Muscle of arm (tissue), 14 donors: ENCODE measurements at places on chromosomes 1 and 21.

GRCh38 chr1:67211589-67212563 is 45.6 kb downstream of the IL23R start:
- peak; percentile 6 for DNase-seq

DNA sequence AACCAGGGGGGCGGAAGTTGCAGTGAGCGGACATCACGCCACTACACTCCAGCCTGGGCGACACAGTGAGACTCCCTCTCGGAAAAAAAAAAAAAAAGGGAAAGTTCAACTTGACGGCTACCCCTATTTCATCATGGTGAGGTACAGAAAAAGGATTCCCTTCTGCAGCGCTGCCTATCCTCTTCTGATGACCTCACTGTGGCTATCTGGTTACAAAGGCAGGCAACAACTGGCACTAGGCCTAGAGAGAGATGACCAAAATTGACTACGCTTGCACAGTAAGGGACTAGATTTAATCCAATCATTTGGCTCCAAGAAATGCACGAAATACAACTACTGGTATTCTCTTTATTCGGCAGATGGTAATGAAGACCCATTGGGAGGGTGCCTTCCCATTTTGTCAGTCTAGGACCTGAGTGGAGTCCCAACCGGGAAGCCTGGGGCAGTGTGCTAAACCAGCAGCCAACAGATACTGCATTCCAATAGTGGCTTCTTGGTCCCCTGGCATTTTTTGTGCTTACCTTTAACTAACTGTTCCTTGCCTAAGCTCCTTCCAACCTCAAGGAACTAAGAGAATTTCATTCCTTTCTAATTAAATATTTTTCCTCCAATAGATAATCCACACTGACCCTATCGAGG is 36.6 kb downstream of the ITPKB start:
- peak; percentile 64 for DNase-seq

GRCh38 chr21:27388825-27389224 is 421.9 kb upstream of the ADAMTS5 start:
- DNase-seq: no peak

DNA sequence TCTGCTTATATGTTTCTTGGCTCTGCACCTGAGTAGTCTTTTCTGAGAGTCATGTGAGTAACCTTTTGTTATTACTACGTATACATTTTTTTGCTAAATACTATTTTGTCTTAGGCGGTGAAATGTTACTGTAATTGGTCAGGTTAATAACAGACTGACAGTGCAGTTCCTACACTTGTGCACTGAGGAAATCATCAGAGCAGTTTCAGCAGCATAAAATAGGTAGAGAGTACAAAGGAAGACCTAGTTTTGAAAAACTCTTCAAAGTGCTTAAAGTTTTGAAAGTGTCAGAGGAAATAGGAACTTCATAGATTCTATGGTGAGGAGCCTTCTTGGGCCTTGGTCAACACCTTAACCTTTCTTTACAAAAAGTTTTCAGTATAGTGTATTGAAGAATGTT is 11.1 kb downstream of the ATF6 start:
- no peak for DNase-seq

GRCh38 chr1:178953034-178953433 is 72.7 kb upstream of the FAM20B start:
- DNase-seq: peak; percentile 92

GRCh38 chr21:17444828-17445227 is 68.0 kb upstream of the CXADR start:
- DNase-seq: no peak

DNA sequence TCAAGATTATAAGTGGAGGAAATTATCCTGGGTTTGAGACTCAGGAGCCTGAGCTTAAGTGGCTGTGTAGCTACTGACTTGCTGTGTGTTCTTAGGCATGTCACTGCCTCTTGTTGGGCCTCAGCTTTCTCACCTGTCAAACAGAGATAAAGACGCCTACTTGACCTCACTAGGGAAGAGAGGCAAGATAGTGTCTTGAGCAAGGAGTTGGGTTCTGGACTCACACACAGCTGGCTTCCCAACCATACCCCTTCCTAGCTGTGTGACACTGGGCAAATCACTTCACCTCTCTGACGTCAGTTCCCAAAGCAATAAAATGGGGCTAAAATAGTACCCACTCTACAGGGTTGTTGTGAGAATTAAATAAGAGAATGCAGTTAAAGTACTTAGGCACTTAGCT is 11.6 kb upstream of the EPB41 start:
- no peak for DNase-seq

GRCh38 chr1:36542024-36542961 is 59.6 kb upstream of the CSF3R start:
- no peak for DNase-seq

DNA sequence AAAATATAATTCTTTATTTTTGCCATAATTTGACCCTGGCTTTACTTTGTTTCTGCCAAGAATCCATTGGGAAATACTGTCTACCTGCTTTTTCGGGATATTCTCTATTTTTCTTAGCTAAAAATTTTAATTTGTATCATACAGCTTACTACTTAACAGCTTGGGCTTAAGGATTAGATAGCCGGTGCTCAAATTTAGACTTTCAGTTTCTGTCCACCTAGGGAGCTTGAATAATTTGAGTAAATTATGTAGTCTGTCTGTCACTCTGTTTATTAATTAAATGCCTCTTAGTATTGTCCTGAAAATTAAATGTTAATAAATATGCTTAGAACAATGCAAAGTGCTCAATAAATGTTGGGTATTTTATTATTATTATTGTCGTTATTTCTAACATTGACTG is 6.7 kb downstream of the SYCP1 start:
- DNase-seq: no peak

DNA sequence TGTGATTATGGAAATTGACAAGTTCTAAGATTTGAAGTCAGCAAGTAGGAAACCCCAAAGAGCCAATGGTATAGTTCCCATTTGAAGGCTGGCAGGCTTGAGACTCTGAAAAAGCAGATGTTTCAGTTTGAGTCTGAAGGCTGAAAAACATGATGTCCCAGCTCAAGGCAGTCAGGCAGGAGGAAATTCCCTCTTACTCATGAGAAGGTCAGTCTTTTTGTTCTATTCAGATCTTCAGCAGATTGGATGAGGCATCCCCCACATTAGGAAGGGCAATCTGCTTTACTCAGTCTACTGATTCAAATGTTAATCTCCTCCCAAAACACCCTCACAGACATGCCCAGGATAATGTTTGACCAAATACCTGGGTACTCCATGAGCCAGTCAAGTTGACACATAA is 372.5 kb upstream of the ST6GALNAC5 start:
- no peak for DNase-seq

GRCh38 chr1:228958741-228959140 is 223.5 kb downstream of the RHOU start:
- DNase-seq: no peak

GRCh38 chr1:45522324-45523104 is 830 bp upstream of the PRDX1 start:
- no peak for DNase-seq

GRCh38 chr21:29148530-29148929 is 18.1 kb downstream of the MAP3K7CL start:
- DNase-seq: no peak

DNA sequence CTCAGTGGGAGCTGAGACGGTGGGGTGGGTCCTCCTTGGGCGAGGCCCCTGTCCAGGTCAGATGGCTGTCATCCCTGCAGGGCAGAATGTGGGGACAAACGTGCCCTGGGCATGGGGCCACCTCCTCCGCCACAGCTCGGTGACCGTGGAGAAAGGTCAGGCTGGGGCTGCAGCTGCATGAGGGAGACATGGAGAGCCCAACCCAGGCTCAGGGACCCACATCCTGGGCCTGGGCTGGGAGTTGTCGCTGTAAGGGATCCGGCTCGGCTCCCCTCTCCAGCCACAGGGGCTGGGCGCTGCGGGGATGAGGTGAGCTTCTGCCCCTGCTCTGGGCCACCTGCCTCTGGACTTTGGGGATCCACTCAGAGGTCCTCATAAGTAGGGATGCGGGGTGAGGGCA is 518 bp upstream of the PLCH2 start:
- no peak for DNase-seq

GRCh38 chr1:206709772-206710459 is 25.2 kb downstream of the MAPKAPK2 start:
- no peak for DNase-seq

DNA sequence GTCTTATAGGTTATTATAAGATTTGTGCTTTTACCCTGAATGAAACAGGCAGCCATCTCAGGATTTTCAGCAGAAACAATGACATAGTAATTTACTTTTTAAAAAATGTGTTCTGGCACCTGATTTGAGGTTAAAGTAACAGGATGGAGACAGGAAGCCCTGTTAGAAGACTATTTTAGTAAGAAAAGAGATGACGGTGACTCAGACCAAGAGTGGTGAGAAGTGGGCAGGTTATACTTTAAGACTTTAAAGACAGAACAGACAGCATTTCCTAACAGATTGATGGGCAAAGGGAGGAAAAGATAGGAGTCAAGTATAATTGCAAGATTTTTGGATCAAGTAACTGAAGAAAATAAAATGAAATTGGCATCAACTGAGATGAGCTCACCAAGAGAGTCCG is 436.8 kb upstream of the NR5A2 start:
- DNase-seq: no peak

GRCh38 chr1:114195819-114196218 is 42.1 kb upstream of the SYT6 start:
- DNase-seq: no peak

DNA sequence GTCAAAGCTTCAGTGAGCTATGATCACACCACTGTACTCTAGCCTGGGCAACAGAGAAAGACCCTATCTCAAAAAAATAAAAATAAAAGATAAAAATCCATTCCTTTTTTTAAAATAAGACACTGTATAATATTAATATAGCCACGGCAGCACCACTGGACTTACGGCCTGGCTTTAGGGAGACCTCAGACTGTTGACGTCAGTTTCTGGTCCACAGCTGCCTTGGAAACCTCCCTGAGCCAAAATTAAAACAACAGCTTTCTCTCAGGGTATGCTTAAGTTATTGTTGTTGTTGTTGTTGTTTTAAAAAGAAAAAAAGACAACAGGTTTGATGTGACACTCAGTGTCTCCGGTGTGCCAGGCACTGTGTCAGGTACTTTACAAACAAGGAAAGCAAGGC is 42.0 kb downstream of the CAPZB start:
- DNase-seq: peak; percentile 74

GRCh38 chr21:14675774-14676530 is 129.8 kb upstream of the SAMSN1 start:
- no peak for DNase-seq

DNA sequence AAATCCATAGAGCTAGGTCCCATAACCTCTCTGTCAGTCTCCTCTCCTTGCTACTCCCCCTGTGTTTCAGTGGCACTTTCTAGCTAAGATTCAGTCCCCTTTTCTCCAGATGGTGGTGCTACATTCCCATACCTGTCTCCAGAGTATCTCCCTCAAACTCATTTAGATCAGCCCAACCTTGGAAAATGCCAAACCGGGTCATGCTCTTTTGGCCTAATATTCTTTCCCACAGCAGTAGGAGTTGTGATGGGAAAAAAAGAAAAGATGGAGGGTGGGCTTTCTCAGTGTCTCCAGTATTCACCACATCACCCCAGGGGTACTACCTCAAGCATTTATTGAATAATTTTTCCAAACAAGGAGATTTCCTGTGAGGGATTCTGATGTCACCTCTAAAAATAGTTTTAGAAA is 3.2 kb upstream of the RXFP4 start:
- DNase-seq: peak; percentile 66

- DNase-seq: no peak
These were observed 12.3 kb downstream of the ZMPSTE24 start for GRCh38 chr1:40270152-40270834.

GRCh38 chr1:7450838-7451237 is 320.3 kb upstream of the VAMP3 start:
- DNase-seq: no peak
